Thymus (tissue), 14 donors: ENCODE measurements at places on chromosomes 5 and 9.

- DNase-seq: no peak
Observed at GRCh38 chr5:67002832-67003684, 193.5 kb downstream of the CD180 start.

DNA sequence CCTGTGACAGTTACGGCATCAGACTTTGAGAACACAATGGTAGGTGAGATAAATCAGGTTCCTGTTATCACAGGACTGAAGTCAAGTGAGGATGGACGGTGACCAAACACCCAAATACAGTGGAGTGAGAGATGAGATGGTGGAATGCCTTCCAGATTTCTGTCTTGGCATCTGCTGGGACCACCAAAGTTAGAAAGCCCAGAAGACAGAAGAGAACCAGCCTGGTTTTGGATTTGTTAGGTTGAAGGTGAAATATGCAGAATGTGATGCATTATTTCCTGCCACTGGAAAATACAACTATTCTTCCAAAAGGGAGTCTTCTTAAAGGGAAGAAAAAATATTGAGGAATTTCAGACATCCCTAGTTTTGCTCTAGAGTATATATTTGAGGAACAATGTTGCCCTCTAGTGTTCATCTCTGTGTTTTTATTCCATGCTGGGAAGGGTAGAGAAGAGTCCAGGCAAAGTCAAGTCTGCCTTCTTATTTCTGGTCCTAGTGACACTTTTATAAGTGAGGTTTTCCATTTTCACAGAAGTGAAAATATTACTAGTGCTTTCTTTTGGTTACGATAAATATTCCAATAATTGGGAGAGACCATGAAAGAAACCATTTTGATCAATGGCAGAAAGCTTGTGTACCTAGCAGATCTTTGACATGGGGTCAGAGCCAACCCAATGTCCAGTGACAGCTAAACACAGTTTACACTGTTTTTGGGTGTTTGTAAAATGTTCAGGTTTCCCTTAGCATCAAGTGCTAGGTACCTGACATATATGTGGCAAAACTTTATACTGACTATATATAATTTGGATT lies 142.3 kb upstream of the ANKH start:
- DNase-seq: peak; percentile 53

DNA sequence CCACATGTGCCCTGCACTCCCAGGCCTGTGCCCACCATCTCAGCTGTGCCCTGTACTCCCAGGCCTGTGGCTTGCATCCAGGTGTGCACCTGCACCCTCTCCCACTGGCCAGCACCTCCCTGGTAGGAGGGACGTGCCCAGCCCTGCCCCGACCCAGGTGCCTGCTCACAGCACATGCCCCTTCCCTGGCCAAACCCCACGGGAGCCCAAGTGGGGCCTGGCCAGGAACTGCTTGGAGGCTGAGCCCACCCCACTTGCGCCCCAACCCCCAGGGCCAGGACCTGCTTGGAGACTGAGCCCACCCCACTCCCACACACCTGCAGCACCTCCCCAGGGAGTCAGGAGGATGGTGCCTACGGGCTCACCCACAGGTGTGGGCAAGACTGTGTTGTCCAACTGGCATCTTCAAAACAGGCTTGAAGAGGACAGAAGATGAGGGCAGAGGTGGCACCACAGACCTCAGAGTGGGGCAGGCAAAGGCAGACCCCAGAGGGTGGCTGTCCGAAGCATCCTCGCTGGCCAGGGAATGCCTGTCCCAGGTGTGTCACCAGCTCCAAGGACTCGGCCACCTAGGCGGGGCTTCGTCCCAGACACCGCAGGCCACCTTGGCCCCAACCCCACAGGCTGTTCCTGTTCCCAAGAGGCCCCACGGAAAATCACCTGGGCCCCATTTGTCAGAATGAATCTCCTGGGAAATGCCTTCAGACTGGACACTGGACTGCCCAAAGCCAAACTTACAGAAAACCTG lies 10.8 kb downstream of the ZDHHC11B start:
- DNase-seq: no peak

DNA sequence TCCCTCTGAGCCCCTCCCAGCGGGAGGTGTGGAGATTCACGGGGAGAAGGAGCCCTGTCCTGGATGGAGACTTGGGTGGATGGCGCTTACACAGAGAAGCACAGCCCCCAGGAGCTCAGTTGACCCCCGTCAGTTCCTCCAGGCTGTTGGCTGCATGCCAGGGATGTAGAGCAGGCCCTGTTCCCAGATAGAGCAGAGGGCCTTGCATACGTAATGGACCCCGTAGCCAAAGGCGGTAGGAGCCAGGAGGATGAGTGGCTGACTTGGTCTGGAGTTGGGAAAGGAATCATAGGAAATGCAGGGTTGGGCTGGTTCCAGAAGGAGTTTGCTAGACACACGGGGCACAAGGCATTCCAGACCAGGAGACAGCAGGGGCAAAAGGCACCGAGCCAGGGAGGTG lies 2.5 kb downstream of the PMPCA start:
- no peak for DNase-seq

DNA sequence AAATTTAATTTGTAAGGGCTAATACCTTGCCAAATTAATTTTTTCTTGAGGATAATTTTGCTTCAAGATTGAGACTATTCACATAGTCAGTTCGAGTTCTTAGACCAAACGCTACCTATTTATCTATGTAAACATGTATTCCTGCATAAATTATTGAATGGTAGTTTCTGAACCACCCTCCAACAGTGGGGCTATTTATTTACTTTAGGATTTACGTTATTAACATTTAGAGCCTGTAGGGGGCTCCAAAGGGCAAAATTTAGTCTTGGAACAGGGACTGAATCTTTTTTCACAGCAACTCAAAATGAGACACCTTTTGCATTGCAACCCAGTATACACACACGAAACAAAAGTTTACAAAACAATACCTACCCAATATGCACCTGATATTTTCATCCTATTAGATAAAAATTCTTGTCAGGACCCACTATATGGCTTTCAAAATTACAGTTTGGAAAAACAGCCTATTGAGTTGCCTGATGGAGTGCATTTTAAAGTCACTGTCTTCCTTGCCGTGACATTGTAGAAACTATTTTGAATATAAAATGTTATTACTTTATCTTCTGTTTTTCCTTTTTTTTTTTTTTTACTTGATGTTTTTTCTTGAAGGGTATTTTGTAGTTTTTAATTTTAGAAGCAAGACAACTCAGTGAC lies 47.1 kb upstream of the POU4F3 start:
- peak; percentile 13 for DNase-seq

- DNase-seq: no peak
Observed at GRCh38 chr5:117072439-117072838, 497.8 kb upstream of the SEMA6A start.

GRCh38 chr9:125745018-125745417 lies 2.2 kb upstream of the PBX3 start:
- DNase-seq: no peak
